GM04503 (cell line): ENCODE measurements at places on chromosomes 7 and 10.
A peak's percentile ranks its signal among the peaks of the same experiment; 100 is the strongest.

DNA sequence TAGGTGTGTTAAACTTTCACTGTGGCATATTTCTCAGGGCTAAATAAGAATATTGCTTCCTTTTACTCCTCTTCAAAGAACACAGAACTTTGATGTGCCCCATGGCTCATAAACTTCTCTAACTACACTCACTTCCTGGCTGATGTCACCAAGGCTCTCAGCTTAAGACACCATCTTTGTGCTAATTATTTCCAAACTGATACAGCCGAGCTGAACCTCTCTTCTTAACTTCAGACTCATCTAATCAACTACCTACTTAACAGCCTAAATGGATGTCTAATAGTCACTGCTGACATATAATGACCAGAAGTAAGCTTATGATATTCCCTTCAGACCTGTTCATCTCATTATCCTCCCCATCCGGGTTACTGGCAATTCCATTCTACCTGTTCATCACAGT, 3.6 kb downstream of the C10orf67 start:
- no peak for DNase-seq

GRCh38 chr7:122013065-122013464, 131.0 kb downstream of the AASS start:
- DNase-seq, result no peak

DNA sequence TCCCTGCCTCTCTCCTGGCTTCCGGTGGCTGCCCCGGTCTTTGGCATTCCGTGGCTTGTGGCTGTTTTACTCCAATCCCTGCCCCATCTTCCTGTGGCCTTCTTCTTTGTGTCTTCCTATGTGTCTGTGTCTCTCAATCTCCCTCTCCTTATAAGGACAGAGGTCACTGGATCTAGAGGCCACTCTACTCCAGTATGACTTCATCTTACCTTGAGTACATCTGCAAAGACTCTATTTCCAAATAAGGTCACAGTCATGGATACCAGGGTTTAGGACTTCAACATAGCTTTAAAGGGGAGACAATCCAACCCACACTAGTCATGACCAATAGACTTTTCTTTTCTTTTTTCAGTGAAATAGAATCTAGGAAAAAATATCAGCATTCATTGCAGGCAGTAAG, 153.3 kb upstream of the INSYN2A start:
- no peak for DNase-seq

DNA sequence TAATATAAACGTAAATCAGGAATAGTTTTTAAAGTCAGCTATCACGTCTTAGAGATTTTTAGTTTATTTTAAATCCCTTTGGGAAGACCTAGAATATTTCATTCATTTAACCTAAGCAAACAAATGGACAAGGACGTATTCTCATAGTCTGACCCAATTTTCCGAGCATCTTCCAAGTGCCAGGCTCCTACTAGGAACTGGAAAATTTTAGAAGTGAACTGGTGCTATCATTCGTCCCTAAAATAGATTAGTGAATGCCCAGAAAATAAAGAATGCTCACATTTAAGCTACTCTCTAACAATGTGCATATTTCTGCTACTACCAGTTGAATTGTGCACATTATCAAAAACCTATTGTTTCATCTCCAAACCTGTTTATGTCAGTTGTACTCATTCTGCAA, 120.1 kb downstream of the ZFAND4 start:
- no peak for DNase-seq

DNA sequence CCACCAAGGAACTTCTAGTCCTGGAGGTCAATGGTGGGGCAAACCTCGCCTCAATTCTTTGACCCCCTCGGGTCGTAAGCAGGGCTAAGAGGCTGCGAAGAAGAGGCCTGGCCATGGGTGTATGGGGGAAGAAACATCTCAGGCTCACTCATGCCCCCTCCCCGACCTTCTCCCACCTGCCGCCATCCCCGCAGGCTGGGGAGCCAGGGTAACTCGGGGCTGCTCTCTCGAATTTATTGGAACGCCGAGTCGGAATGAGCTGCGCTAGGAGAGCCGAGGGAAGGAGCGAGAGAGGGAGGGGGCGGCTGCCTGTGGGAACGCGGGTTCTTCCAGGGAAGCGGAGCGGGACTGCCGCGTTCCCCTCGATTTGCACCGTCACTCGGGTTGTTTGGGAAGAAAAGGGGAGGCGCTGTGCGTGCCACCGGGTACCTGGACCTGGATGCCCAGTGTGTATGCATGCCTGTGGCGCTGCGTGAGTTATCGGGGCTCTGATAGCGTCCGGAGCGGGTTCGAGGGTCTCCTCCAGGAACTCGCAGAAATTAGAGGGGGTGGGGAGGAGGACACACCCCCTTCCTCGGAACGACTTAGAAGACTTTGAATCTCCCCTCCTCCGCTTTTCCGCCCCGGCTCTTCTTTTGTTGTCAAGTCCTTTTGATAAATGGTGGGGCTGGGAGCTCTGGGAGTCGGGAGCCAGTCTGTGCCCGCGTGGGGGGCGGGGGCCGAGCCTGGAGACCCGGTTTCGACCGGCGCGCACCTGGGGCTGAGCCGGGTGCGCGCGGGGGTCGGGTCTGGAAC, 1.8 kb upstream of the ZNF503 start:
- DNase-seq, result no peak

DNA sequence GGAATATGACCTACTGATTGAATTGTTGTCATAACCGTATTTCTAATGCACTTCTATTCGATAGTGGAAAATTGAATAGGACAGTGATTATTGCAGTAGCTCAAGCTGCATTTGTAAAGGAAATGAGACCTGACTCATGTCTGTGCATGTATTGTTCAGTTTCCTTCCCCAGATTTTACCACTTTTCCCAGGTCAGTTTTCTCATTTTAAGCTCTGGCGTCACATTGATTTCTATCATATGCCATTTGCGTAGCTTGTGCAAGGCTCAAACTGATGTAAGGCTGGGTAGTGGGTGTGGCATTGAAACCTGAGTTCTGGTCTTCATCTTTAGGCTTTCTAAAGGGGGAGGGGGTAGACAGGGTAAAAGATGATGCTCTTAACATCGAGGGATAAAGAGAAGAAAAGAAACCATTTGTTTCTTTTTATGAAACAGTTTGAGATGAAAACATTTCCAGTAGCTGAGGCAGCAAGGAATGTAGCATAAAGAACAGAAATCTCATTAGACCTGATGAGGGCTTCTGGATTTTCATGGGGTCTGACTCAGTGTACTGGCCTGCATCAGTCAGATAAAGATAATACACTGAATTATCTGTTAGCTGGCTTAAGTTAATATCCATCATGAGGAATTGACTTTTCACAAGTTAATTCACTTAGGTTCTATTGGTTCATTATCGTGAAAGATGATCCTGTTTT, 182.3 kb upstream of the CDCA7L start:
- no peak for DNase-seq

GRCh38 chr7:93862651-93863050, 27.9 kb downstream of the TFPI2 start:
- no peak for DNase-seq

DNA sequence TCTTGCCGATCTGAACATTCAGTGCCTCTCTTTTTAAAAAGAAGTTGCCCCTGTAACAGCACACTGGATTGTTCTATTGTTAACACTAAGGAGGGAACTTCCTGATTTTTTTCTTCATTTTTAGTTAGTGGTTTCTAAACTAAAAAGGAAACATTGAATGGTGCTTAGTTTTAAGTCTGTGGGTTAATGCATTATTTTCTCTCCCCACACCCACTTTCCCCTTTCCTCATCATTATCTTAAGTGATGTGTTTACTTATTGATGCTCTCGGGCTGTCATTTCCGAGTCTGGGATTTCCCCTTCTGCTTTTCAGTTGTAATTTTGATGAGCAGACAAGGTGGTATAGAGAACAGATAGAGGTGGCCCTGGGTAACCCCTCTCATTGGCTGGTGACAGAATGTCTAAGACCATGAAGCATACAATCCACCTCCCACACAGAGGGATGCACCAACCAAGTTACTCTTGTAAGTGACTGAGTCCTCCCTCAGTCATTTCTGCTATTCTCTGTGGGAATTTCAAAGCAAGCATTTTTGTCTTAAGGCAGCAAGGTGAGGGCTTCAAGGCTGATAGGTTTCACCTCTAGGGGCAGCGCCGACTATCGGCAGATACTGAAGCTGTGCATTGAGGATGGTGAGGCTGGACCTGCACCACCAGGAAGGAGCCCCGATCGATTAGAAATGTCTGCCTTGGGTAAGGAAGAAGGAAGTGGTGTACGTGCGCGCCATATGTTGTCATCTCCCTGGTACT, 49.5 kb downstream of the CHN2 start:
- no peak for DNase-seq

GRCh38 chr10:69567920-69568319, 5.3 kb downstream of the NEUROG3 start:
- DNase-seq, result no peak

DNA sequence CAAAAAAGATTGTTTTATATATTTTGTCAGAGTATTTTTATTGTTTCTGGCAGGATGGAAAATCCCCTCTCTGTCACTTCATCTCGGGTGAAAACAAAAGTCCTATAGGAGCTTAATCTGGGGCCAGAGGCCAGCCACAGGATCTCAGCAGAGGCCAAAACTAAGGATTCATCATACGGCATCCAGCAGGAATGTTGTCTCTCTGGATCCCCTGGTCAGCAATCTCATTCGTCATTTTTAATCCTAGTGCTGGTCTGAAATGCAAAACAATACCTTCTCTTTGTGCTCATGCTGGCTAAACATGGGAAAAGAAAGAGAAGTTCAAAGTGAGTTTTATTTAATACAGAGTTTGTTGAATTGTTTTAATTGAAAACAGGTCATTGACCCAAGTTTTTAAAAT, 482.5 kb upstream of the AUTS2 start:
- DNase-seq, result peak; percentile 67

- DNase-seq, result no peak
Measured at GRCh38 chr10:66717231-66717981, 208.4 kb upstream of the LRRTM3 start.

DNA sequence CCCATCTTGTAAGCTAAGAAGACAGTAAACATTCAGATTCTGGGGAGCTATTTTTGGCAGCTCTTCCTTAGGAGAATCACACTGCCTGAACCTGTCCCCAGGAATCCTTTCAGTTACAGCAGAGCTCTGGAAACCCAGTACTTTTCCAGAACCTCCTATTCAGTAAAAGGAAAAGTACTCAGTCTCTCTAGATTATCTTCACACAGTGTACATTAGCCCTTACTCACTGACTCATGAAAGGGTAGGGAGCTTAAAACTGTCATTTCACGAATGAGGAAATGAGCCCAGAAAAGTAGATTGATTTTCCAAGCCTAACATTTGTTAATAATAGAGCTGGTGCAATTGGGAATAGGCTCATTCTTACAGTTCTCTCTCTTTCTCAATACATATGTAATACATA, 3.9 kb upstream of the CNNM1 start:
- no peak for DNase-seq

DNA sequence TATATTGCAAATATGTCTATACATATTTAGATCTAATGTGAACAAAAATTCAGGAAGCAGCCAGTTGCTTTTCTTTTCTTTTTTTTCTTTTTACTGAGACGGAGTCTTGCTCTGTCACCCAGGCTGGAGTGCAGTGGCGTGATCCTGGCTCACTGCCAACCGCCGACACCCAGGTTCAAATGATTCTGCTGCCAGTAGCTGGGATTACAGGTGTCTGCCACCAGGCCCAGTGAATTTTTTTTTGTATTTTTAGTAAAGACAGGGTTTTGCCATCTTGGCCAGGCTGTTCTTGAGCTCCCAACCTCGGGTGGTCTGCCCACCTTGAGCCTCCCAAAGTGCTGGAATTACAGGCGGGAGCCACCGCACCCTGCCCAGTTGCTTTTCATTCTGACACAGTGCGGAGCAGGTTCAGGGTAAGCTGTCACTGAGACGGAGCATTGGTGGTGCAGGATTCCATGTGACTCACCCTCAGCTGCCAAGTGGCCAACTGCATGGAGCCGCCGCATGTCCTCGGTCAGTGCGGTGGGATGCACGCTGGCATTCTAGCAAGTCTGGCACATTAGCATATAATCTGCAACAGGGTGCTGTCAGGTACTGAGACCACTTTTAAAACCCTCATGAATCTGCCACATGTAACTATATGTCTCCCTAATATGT, 362.7 kb downstream of the DNAJB6 start:
- DNase-seq, result no peak

- no peak for DNase-seq
Measured at GRCh38 chr10:71531485-71532446, 135.0 kb downstream of the CDH23 start.

DNA sequence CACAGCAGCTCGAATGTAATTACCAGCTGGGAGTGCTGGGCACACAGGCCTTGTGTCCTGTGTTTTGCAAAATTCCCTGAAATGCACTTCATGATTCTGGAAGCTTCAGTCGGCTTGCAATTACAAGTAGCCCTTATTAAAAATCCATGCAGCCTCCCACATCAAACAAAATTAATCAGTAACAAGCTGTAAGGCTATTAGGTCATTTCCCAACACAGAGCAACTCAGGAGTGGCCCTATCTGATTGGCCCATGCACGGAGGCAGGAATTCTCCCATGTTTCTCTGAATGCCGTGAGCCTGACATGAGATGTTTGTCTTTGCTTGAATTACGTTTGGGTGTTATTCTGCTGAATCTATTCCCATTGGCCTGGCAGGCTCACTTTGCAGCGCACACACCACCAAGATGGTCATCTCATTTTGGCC, 36.9 kb downstream of the FOXL3 start:
- DNase-seq, result no peak

- DNase-seq, result no peak
Measured at GRCh38 chr7:114874170-114874569, 47.7 kb upstream of the MDFIC start.

DNA sequence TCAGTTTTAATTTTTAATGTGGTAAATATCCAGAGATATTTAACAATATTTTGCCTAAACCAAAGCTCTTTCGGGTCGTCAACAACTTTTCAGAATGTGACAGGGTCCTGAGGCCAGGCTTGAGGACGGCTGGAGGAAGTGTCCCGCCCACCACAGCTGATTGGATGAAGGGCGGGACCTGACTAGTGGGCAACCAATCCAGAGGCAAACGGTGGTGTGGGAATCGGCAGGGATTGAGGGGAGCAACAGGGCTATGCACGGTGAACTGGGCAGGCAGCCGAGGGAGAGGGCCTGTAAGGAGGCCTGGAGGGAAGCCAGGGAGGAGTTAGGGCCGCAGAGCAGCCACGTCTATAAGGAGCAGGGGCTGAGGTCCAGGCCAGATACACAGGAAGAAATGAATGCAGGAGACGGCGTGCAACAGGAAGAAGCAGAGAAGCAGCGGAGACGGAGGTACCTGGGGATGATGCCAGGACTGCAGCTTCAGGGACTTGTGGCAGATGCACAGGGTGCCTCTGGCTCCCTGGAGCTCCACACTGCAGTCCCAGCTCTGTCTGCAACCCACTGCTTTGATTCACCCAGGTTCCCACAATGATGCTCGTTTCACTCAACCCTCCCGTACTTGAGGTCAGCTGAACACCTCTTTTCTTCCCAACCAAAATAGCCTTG, 46.1 kb upstream of the ZMIZ1 start:
- no peak for DNase-seq

DNA sequence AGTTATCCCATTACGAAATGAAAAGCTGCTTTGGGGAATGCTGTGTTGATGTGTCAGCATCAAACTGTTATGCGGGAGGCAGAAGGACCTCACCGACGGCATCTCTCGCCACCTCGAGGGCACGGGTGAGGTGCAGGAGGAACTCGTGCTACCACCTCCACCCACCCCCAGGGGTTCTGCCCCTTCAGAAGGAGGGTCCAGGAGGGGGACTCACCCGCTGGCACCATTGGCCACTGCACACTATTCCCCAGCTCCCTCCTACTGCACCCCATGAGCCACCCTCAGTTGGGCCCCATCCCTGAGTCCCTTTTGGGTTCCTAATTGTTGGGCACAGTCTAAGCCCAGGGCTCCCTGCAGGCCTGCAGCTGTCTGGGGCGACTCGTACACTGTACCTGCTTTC, 236.6 kb downstream of the PTPRN2 start:
- DNase-seq, result no peak
